ENCODE measurements at places on chromosomes 12 and 14.
A peak's percentile ranks its signal among the peaks of the same experiment; 100 is the strongest.

DNA sequence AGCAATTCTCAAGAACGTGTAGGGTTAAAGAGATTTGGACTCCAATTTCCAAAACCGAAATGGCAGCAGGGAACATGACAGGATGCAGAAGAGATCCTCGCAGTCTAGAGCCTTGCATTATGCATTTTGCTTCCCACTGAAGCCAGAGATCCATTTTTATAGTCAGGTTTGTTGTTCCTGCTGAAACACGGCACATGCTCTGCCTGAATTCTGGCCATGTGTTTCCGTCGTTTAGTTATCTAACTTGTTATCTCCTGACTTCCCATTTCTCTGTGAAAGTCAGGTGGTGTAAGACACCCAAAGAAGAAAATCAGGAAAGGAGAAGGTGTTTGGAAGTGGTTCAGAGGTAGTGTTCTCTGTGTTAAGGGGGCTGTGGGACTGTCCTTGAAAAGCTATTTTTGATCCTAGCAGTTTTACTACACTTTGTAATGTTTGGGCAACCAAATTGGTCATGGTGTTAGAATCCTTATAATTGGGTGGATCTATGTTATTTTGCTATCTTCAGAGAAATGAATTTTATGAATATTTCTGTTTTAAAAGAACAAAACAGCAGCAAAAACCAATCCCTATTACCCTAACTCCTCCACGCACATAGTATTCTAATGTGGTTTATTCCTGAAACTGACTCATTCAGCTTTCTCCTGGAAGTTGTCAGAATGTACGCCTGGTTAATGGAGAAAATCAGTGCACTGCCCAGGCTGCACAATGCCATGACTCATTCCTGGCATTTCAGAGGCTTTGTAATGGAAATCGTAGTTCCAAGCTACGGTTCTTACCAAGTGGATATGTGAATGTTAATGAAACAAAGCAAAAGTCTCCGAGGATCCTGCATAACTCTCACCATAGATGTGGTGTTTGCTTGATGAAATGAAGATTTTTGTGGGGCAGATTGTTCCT, 110.1 kb downstream of the SAMD4A start:
- no peak for DNase-seq

DNA sequence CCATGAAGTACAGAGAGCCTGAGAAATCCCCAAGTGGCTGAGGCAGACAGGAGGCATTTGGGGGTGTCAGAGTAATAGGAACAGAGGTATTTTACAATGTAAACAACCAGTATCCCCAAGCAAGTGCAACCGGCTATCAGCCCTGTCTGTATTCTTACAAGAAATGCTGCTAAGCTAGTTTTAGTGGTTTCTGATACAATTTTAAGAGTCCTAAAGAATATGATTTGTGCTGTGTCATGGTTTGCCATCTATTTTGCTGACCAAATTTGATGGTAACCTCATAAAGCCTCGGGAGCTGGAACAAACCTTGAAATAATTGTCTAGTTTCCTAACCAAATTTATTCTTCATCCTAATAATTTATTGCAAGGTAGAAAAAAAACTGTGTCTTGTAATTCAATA, 46.7 kb upstream of the EGLN3 start:
- DNase-seq: no peak

DNA sequence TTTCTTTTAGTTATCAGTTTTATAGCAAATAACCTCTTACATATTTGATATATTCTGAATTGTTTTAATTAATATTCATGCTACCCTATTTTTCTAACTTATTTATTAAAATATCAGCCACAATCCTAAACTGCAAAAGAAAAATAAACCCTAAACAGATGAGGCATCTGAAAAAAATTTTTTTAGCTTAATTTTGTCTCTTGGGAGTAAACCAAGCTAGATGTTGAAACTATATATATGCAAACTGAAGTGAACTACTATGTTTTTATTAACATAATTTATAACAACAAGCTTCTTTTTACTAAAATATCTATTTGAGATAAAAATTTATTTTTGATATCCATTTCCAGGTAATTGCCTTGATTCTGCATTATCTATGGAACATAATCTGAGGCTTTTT, 87.6 kb downstream of the PTPRQ start:
- DNase-seq: no peak

- DNase-seq: no peak
These were observed 6.6 kb downstream of the P2RX7 start for GRCh38 chr12:121139286-121139685.

GRCh38 chr14:46057799-46058198, 593.8 kb downstream of the RPL10L start:
- DNase-seq: no peak

GRCh38 chr14:90019824-90020523, 41.8 kb upstream of the KCNK13 start:
- DNase-seq: no peak

DNA sequence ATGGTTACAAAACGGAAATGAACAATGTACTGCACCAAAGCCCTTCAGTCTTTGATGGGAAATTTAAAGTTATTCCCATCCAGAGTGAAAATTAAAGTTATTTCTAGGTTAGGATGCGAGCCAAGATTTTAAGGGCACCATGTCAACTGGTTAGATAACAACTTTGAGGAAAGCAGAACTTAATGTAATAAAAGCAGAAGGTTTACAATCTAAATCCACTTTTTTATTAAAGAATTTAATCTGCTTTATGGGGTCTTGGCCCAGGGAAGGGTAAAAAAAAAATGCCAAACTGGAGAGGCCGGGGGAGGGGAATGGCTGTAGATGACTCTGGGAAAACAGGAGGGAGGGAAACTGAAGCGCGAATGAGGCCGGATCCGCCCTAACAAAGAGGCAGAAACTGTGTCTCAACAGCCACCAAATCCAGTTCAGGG, 108.2 kb upstream of the ATF7IP start:
- no peak for DNase-seq

- DNase-seq: no peak
These were observed 10.0 kb downstream of the WNT1 start for GRCh38 chr12:48988030-48988649.

DNA sequence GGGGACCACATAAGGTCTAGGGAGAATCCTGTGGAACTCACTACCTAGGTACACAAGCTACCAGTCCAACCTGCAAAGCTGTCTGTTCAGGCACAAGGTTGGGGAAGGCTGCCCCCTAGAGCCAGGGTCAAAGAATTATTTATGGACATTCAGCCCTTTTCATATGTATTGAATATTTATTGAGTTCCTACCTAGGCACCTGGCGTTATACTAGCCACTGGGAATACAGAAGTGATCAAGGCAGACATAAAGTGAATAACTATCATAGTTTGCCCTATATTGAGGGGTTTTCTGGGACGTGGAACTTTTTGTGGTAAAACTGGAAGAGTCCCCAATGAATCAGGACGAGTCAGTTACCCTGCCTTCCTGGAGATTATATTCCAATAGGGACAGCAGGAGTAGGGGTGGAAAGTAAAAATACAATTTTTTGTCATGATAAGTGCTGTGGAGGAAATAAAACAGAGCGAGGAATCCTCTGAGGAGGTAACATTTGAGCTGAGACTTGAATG, 5.8 kb upstream of the SLC48A1 start:
- no peak for DNase-seq

- DNase-seq: no peak
These were observed 12.7 kb upstream of the SVOP start for GRCh38 chr12:109033239-109034196.

DNA sequence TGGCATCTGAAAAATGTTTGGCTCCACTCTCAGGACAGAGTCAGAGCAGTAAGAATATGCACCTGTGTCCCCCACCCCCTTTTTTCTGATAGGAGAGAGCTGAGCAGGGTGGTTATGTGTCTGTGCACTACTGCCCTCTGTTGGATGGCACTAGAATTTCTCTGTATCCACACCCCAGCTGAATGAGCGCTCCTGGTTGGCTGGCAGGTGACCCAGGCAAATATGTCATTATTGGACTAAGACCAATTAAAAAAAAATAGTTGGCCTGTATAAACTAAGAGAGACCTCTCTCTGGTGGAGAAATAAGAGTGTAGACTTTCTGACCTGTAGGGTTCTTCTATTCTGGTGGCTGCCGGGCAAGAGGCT, 107.0 kb downstream of the PTCSC3 start:
- DNase-seq: no peak

DNA sequence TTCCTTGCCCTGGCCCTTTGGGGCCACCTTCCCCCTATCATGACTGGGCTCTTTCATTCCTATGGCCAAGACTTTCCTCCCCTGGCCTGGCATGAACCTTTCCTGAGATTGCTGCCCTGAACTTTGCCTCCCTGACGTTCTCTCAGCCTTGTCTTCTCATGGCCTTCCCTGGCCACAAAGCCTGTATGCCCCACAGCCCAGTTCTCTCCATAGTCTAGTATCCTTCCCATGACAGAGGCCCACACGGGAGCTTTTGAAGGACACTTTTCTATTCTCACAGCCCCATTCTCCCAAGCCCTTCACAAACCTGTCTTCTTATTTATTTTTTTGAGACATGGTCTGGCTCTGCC, 4.5 kb upstream of the RNU7-1 start:
- no peak for DNase-seq

DNA sequence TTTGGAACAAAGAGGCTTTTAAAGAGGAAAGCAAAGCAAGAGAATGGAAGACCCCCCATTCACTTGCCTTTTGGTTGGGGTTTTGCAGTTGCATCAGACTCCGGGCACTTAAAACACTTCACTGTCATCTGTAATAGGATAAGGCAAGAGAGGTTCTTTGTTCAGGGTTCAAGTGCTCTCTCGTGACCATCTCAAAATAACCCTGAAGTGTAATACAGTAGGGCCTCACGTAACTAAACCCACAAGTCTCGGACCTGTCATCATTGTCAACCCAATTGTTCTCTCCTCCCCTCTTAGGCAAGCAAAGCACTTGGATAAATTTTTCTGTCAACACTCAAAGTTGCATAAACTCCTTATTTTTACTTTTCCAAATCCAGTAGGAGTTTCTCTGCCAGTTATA, 26.9 kb upstream of the MYBPC1 start:
- DNase-seq: no peak

- DNase-seq: peak; percentile 52
These were observed 14.2 kb downstream of the DLK1 start for GRCh38 chr14:100740929-100741328.

GRCh38 chr12:108602976-108603704, 5.3 kb upstream of the TMEM119 start:
- no peak for DNase-seq

DNA sequence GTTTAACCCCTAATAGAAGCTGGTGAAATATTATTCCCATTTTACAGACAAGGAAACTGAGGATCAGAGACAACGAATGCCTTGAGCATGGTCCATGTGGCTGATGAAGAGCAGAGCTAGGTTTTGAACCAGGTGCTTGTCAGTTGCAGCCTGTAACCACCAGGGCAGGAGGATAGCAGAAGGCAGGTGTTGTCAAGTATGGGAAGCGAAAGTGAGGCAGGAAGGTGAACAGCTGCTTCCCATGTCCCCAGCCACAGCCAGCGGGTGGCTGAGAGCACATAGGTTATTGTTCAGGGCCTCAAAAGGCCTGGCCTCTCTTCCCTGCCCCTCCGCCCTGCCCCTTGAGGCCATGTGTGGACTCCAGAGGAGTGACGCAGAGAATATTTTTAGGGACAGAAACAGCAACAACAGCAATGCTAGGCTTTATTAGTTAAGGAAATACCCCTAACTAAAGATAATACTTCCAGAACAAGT, 39.6 kb downstream of the IQSEC3 start:
- DNase-seq: no peak

DNA sequence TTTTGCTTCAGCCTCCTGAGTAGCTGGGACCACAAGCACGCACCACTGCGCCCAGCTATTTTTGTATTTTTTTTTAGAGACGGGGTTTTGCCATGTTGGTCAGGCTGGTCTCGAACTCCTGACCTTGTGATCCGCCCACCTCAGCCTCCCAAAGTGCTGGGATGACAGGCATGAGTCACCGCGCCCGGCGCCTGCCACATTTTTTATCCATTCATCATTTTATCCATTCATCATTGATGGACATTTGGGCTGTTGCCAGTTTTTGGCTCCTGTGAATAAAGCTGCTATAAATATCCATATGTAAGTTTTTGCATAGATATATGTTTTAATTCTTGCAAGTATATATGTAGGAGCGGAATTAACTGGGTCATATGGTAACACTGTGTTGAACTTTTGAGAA, 79.5 kb downstream of the DAAM1 start:
- DNase-seq: no peak

GRCh38 chr14:21106498-21107282, 5.8 kb downstream of the TMEM253 start:
- DNase-seq: no peak

DNA sequence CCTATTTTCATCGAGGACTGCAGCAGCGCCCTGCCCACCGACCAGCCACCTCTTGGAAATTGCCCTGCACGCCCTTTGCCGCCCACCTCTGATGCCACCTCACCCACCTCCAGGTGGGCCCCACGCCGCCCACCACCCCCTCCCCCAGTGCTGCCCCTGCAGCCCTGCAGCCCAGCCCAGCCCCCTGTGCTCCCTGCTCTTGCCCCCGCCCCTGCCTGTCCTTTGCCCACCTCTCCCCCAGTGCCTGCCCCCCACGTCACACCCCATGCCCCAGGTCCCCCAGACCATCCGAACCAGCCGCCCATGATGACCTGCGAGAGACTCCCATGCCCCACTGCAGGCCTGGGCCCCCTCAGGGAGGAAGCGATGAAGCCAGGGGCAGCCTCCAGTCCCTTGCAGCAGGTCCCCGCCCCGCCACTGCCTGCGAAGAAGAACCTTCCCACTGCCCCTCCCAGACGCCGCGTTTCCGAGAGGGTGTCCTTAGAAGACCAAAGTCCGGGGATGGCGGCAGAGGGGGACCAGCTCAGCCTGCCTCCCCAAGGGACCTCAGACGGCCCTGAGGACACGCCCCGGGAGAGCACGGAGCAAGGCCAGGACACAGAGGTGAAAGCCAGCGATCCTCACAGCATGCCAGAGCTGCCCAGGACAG, 96.5 kb downstream of the LGMN start:
- no peak for DNase-seq

- DNase-seq: no peak
These were observed 76.0 kb upstream of the CAPRIN2 start for GRCh38 chr12:30830751-30831150.

- no peak for DNase-seq
These were observed 70.8 kb downstream of the SUDS3 start for GRCh38 chr12:118447181-118447580.

GRCh38 chr12:128455851-128456250, 188.9 kb downstream of the TMEM132C start:
- no peak for DNase-seq

GRCh38 chr14:45135156-45135555, 574 bp upstream of the FANCM start:
- DNase-seq: no peak

- DNase-seq: no peak
These were observed 95.0 kb upstream of the MON2 start for GRCh38 chr12:62371661-62372060.

GRCh38 chr12:8819666-8819980, 2.8 kb upstream of the A2ML1 start:
- no peak for DNase-seq
